ENCODE measurements at places on chromosomes 6 and 20. TPM values are rescaled to one million over a fixed set of nuclear protein-coding genes. Genes with fewer than 3 reads are reported as not detected.

Gene BTN1A1
- not detected for total RNA-seq

Gene ISM1
- total RNA-seq, result 0.11 TPM

Gene TFAP2B
- not detected for total RNA-seq

Gene SLC26A8
- not detected for total RNA-seq

Gene MROH8
- total RNA-seq, result 4.0 TPM

Gene SIRPD
- not detected for total RNA-seq

Gene CST5
- total RNA-seq, result not detected

Gene SCRT2
- total RNA-seq, result not detected

Gene SOX18
- not detected for total RNA-seq

Gene RIPOR2
- total RNA-seq, result 1.7 TPM

Gene HLA-DRB1
- total RNA-seq, result 0.45 TPM

Gene CGAS
- 15.0 TPM for total RNA-seq

Gene LAMA4
- total RNA-seq, result 6.8 TPM

Gene FITM2
- 7.3 TPM for total RNA-seq

Gene WFDC12
- total RNA-seq, result not detected

Gene UBE2V1
- total RNA-seq, result 61.5 TPM

Gene PGBD1
- total RNA-seq, result 11.9 TPM

Gene SDCBP2
- 2.9 TPM for total RNA-seq

Gene CDS2
- 19.7 TPM for total RNA-seq

Gene PTCRA
- not detected for total RNA-seq

Gene NRSN1
- total RNA-seq, result not detected

Gene RAET1G
- total RNA-seq, result 1.2 TPM

Gene LRFN2
- not detected for total RNA-seq

Gene HLA-DOA
- total RNA-seq, result 0.23 TPM

Measured in LHCN-M2 (cell line).